ENCODE measurements at places on chromosomes 7 and 10.

GRCh38 chr7:7323921-7324320 lies 141.6 kb downstream of the C1GALT1 start:
- no peak for DNase-seq

DNA sequence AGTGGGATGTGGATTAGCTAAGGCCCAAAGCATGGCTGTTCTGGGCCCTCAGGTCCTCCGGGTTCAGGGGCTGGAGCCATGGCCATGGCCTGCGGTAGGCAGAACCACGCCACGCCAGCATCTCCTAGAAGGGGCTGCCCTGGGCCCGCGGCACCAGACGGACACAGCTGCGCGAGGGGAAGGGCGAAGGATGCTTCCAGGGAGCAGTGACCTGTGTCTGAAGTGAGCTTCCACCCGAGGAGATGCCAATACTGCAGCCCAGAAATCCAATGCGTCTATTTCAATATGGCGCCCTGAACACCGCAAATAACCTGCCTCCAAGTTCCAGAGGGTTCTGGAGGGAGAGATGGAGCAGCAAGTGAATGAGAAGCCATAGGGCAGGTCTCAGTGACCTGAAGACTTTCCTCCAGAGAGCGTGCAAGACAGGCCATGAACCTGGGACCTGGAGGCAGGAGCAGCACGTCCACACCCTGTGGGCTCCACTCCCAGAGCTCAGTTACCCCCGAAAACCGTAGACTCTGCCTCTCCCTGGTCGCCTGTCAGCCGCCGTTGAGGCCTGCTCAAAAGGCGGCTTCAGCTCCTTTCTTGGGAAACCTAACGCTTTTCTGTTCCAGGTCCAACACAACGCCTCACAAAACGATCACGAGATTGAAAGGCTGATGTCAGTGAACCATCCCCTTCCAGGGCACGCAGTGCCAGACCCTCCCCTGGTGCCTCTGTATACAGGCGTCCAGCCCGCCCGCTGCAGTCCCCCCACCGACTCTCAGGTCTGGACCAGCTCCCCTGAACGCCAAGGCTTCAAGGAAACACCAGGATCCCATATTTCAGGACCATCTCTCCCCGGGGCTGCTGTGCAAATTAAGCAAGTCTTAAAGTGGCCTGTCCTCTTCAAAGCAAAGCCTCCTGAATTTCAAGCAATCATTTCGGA lies 37.4 kb downstream of the AMZ1 start:
- DNase-seq, result no peak

DNA sequence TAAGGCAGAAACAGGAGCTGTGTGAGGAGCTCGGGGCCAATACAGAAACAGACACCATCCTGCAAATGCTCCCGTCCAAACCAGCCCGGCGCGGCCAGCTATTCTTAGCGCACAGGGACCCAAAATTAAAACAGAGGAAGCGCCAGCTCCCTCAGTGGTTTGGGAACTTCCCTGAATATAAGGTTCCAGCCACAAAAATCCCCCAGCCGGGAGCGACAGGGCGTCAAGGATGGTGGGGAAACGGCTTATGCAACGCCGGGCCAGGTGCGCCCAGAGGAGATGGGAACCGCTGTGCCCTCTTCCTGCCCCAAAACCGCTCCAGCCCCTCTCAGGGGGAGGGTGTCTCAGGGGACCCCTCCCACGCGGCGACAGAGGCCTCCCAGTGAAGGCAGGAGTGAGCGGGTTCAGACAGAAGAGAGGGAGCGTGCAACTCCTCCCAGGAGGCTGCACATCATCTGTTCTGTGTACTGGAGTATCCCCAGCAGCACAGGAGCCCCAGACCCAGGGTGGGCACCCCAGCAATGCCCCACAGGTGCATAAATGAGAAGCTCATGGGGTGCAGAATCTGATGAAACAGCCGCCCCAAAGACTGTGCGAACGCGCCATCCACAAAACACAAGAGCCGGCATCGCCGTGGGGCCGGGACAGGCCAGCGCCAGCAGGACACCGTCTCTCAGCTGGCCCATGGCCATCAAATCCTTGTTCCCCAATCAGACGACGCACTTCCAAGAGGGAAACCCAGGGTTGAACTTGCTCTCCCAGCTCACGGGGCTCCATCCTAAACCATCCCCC lies 73.9 kb upstream of the PDGFA start:
- peak; percentile 88 for DNase-seq

GRCh38 chr10:71717551-71717951 lies 2.0 kb downstream of the C10orf105 start:
- no peak for DNase-seq

DNA sequence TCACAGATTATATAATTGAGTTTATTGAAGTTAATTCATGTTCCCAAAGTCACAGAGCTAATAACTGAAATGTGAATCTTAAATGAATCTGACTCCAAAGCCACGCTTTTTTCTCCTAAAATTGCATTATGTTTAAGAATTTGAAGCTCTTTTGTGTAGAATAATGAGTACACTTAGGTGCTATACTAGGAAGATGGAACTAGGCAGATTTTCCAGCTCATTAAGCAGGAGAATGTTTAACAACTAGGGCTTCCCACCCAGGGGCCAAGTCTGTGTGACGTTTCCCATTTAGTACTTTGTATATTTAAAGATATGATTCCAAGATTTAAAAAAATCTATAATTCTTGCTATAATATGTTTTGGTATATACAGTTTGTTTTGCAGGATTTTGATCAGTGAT lies 169.5 kb downstream of the KIF20B start:
- no peak for DNase-seq

Measured in Jurkat, Clone E6-1 (cell line).